Endothelial cell (in vitro differentiated cells): ENCODE measurements at places on chromosomes 12 and 14. TPM values are rescaled to one million over a fixed set of nuclear protein-coding genes. Genes with fewer than 3 reads are reported as not detected.

DNA sequence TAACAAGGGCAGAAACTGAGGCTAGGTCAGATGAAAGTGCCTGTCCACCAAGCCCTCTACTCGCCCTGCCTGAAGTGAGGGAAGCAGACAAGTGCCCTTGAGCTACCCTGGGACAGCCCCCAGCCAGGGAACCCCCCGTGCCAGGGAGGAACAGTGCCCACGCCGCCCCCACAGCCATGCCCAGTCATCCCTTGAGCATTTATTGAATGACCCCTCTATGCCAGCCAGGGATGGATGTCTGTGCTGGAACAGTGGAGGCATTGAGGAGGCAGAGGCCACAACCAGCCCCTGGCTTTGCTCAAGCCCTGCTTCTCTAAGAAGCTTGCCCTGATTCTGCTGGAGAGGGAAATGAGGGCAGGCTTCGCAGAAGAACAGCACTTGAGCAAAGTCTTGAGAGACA is 3.7 kb upstream of the AQP6 start:
- peaks cover 11% of the 10 kb centered on the region for H3K27me3 ChIP-seq
- H3K27ac ChIP-seq, result no peak overlapping the region
- no peak for DNase-seq
- H3K4me3 ChIP-seq, result no peak overlapping the region
- no peaks in the 10 kb centered on the region for H3K4me1 ChIP-seq

DNA sequence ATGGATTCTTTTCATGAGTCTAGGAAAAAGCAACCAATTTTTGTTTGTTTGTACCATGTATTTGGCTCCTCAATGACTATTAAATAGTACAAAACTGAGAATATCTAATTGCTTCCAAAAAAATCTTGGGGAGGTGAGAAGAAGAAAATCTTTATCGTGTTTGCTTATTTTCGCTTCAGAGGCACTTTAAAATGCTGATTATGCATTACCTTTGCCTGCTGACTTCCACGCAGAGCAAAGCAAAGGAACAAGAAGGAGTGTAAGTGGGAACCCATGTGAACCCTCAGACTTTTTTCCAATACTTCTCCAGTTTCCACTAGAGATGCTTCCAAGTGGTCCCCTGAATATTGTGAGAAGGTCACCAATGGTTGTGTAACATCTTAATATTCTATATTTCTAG is 43.2 kb upstream of the STRN3 start:
- no peaks in the 10 kb centered on the region for H3K4me1 ChIP-seq
- H3K27me3 ChIP-seq, result no peaks in the 10 kb centered on the region
- H3K4me3 ChIP-seq, result no peak overlapping the region
- DNase-seq, result no peak

DNA sequence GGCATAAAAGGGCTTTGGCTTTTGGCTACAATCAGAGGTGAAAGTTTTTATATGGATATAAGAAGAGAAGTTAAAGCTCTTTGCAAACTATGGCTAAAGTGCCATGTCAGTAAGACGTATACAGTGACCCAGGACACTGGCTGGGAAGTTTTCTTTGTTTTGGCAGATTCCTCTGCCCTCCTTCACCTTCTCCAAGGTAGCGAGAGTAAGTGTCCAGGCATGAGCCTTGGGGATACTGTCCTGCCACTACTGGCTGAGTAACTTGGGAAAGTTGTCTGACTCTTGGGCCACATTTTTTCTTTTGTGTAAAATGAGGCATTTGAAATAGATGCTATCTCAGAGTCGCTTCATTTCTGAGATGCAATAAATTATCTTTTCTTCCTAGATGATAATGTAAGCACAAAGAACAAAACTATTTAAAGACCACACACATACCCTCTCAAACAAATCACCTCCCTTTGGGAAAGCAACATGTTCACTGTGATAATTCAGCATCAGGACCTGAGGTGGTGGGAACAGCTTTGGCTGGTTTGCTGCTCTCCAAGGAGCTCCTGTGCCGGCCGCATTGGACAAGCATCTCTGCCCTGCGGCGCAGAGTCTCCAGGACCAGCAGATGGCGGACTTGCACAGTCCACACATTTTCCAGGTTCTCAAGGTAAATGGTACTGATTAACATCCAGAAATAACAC is 106.3 kb downstream of the PTCSC3 start:
- H3K36me3 ChIP-seq, result no peaks in the 10 kb centered on the region
- no peaks in the 10 kb centered on the region for H3K4me1 ChIP-seq
- no peak overlapping the region for H3K4me3 ChIP-seq
- H3K27me3 ChIP-seq, result peaks cover 4% of the 10 kb centered on the region
- peak; percentile 75 for DNase-seq

DNA sequence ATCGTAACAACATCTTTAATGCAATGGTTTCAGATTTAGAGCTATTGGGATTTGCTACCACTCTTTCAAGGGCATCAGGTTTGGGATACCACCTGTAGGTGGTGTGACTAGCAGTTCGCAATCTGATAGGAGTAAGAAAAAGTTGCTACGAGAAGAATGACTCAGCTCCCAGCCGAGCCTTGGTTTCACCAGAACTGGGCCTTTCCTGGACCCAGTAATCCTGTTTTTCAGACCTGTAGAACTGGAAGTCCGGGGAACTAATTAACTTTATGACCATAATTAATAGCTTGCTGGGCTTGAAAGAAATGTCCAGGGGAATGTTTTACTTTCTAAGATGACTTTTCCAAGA is 770 bp downstream of the ABHD4 start:
- peak overlapping the region; percentile 98 for H3K4me3 ChIP-seq
- DNase-seq, result no peak
- peak overlapping the region; percentile 87 for H3K27ac ChIP-seq
- H3K27me3 ChIP-seq, result peaks cover 9% of the 10 kb centered on the region
- peaks cover 44% of the 10 kb centered on the region for H3K4me1 ChIP-seq

DNA sequence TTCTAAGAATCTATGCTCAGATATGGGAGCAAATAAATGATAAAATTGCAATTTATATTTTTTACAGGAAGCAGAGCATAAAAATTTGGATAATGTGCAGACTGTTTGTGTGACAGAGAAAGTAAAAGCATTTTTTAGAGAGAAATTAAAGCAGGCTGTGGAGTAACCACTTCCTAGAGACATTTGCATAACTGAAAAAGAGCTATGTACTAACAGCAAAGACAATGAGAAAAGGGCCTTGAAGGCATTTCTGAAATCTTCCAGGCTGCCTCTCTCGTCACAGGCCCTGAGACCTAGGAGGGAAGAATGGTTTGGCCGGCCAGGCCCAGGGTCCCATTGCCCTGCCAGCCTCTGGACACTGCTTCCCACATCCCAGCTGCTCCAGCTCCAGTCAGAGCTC is 247.2 kb downstream of the ALX1 start:
- H3K4me1 ChIP-seq, result no peaks in the 10 kb centered on the region
- no peak overlapping the region for H3K4me3 ChIP-seq
- H3K27me3 ChIP-seq, result no peaks in the 10 kb centered on the region
- H3K36me3 ChIP-seq, result no peaks in the 10 kb centered on the region

GRCh38 chr12:90042920-90043641 is 334.4 kb upstream of the ATP2B1 start:
- DNase-seq, result no peak
- no peaks in the 10 kb centered on the region for H3K27me3 ChIP-seq
- H3K36me3 ChIP-seq, result no peaks in the 10 kb centered on the region
- no peak overlapping the region for H3K27ac ChIP-seq
- H3K4me3 ChIP-seq, result no peak overlapping the region
- H3K4me1 ChIP-seq, result no peaks in the 10 kb centered on the region

- no peaks in the 10 kb centered on the region for H3K4me1 ChIP-seq
- H3K36me3 ChIP-seq, result no peaks in the 10 kb centered on the region
- no peaks in the 10 kb centered on the region for H3K27me3 ChIP-seq
- no peak for DNase-seq
- no peak overlapping the region for H3K27ac ChIP-seq
These were observed 14.5 kb upstream of the HPD start for GRCh38 chr12:121873216-121873569.

DNA sequence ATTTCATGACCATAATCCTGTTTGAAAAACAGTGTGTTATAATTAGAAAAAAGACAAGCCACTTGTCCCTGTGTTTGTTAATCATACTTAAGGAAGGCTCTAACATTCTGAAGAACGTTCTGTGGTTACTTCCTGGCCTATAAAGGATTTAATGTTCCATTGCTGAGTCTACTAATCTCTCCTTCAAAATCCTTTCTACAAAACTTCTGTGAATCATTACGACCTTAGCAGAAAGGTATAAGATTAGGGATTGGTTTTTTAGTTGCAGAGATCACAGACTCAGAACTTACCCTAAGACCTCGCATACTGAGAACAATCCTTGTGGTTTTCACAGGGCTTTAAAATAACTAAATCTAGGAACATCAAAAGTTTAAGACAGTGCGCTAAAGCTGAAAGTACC is 48.3 kb downstream of the TMCC3 start:
- H3K4me1 ChIP-seq, result peaks cover 4% of the 10 kb centered on the region
- H3K4me3 ChIP-seq, result no peak overlapping the region
- no peak overlapping the region for H3K27ac ChIP-seq
- no peak for DNase-seq

DNA sequence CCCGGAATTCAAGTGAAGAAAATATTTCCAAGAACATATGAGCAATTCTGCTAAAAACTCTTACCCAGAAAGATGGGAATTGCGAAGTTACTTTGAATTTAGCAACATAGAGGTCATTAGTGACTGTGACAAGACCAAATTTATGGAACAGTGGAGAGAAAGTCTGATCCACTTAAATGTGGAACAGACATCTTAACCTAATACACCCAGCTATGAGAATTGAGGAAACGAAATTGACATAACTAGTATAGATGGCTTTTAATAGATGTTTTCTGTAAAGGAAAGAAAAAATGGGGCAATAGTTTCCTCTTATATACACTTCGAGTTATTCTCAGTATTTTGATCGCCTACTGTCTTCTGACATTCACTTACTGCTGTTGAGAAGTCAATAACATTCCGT is 4.6 kb downstream of the OVCH1 start:
- H3K4me1 ChIP-seq, result no peaks in the 10 kb centered on the region
- H3K4me3 ChIP-seq, result no peak overlapping the region
- no peak for DNase-seq
- no peaks in the 10 kb centered on the region for H3K36me3 ChIP-seq
- no peak overlapping the region for H3K27ac ChIP-seq
- no peaks in the 10 kb centered on the region for H3K27me3 ChIP-seq

GRCh38 chr14:87282266-87282665 is 710.7 kb downstream of the GALC start:
- H3K27ac ChIP-seq, result no peak overlapping the region
- DNase-seq, result no peak
- no peaks in the 10 kb centered on the region for H3K4me1 ChIP-seq
- no peak overlapping the region for H3K4me3 ChIP-seq
- H3K27me3 ChIP-seq, result no peaks in the 10 kb centered on the region

- H3K4me1 ChIP-seq, result peaks cover 19% of the 10 kb centered on the region
- H3K4me3 ChIP-seq, result no peak overlapping the region
- no peak overlapping the region for H3K27ac ChIP-seq
- H3K36me3 ChIP-seq, result peaks cover 8% of the 10 kb centered on the region
These were observed 3.2 kb upstream of the SP1 start for GRCh38 chr12:53376747-53377146.

DNA sequence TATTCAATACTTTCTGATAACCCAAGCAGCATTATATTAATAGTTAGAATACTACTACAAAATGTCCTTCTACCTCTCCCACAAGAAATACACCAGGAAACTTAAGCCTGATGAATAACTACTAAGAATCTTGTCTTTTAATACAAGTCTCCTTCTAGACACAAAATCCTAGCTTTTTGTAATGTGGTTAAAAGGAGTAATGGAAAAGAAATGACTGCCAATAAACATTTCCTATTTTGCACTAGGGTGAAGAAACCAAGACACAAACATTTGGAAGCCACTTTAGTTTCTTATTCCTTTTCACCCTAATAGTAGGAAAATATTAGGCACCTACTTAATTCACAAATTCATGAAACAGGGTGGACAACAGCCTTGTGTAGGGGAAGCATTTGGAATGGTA is 51.3 kb upstream of the TTC7B start:
- H3K4me1 ChIP-seq, result no peaks in the 10 kb centered on the region
- H3K27me3 ChIP-seq, result no peaks in the 10 kb centered on the region
- DNase-seq, result no peak
- H3K27ac ChIP-seq, result no peak overlapping the region
- no peak overlapping the region for H3K4me3 ChIP-seq

- no peak overlapping the region for H3K27ac ChIP-seq
- peaks cover 7% of the 10 kb centered on the region for H3K27me3 ChIP-seq
- no peaks in the 10 kb centered on the region for H3K36me3 ChIP-seq
- no peak overlapping the region for H3K4me3 ChIP-seq
These were observed 4.9 kb downstream of the GSTZ1 start for GRCh38 chr14:77325746-77326094.

GRCh38 chr12:130439250-130439649 is 101.6 kb downstream of the PIWIL1 start:
- H3K27me3 ChIP-seq, result peaks cover 13% of the 10 kb centered on the region
- DNase-seq, result no peak
- H3K27ac ChIP-seq, result no peak overlapping the region
- H3K4me3 ChIP-seq, result peak overlapping the region; percentile 40
- no peaks in the 10 kb centered on the region for H3K4me1 ChIP-seq

DNA sequence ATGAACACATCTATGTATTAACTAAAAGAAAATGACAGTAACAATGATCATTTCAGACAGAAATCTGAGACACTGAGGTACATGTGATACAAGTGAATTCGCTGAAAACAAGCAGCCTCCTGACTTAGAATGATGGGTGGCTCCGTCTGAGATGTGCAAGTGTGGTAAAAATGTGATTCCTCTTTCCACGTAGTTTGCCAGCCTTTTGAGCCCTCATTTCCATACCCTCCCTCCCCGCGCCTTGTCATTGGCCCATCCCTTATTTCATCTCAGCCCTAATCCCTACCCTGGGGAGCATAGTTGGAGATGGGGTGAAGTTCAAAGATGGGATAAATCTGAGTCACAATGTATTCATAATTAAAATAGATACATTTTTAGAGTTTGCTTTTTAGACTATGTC is 107.8 kb downstream of the BMP4 start:
- H3K4me3 ChIP-seq, result no peak overlapping the region
- H3K27me3 ChIP-seq, result no peaks in the 10 kb centered on the region
- no peak overlapping the region for H3K27ac ChIP-seq
- no peak for DNase-seq

- no peaks in the 10 kb centered on the region for H3K27me3 ChIP-seq
- no peak overlapping the region for H3K27ac ChIP-seq
- no peaks in the 10 kb centered on the region for H3K36me3 ChIP-seq
- DNase-seq, result no peak
- H3K4me3 ChIP-seq, result no peak overlapping the region
These were observed 13.9 kb downstream of the FBXO34 start for GRCh38 chr14:55285048-55285652.

GRCh38 chr12:99834710-99835109 is 150.0 kb downstream of the ANKS1B start:
- no peak overlapping the region for H3K27ac ChIP-seq
- DNase-seq, result no peak
- H3K4me1 ChIP-seq, result no peaks in the 10 kb centered on the region
- no peak overlapping the region for H3K4me3 ChIP-seq

The RFX4 gene
- not detected for total RNA-seq

The SRRM4 gene
- total RNA-seq, result 3.6 TPM

The COQ5 gene
- 27.2 TPM for total RNA-seq

The TEX22 gene
- total RNA-seq, result 1.1 TPM

The OR6C2 gene
- not detected for total RNA-seq

The AMIGO2 gene
- total RNA-seq, result 24.2 TPM

The HOXC9 gene
- total RNA-seq, result 0.28 TPM
